Vagina (tissue), 2 donors: ENCODE measurements at places on chromosomes 13 and 19.

DNA sequence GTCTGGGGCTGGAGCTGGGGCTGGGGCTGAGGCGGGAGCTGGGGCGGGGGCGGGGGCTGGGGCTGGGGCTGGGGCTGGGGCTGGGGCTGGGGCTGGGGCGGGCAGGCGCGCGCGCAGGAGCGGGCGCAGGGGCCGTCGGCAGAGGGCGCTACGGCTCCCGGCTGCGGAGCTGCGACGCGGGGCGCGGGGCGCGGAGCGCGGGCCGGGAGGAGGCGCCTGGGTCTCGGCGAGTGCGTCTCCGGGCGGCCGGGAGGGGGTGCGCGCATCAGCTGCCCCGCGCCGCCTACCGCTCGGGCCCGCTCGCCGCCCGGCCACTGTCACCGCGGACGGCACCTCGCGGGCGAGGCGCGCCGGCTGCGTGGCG lies 422 bp upstream of the MTUS2 start:
- no peak for DNase-seq

- DNase-seq = no peak
Observed at GRCh38 chr19:33089010-33089409, 8.0 kb downstream of the GPATCH1 start.

DNA sequence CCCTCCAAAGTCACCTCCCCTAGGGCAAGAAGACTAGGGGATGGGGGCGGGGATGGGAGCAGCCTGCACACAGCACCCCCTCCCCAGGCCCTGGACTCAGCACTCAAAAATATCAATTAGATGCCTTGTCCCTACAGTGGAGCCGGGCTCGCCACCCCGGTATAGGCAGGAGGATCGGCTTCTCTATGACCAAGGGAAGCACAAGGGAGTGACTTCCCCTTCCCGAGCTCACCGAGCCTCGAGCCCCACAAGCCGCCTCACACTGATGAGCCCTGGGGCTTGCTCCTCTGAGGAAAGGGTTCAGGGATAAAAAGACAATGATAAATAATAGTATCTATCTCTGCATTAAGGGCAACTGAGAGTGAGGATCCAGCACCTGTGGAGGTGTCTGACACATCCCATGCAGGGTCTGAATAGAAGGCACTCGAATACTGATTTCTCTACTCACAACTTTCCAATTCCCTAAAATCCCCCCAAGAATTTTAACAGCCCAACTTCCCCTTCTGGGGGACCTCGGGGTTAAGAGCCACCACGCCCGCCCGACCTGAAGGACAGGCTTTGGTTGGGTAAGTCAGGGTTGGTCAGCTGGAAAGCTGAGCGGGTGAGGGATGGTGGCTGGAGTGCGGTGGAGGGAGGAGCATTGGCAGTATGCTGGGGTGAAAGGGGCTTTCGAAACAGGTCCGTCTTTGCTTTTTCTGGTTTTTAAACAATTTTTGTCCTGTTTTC lies 51.3 kb downstream of the STK24 start:
- DNase-seq = no peak

DNA sequence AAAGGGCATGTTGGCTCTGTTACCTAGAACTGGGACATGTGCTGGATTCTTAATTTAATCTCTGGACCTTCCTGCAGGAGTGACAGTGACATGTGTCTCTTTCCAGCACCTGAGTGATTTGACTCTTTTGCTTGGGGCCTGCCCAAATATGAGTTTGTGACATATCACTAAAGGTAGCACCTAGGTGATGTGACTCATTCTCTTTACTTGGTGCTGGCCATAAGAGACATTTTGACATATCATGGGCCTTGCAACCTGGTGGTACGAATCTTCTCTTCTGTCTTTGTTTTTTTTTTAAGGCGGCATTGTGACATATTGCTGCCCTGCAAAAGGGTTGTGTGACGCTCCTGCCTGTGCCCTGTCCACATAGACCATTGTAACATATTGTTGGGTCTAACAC lies 65.9 kb upstream of the ZNF43 start:
- no peak for DNase-seq

DNA sequence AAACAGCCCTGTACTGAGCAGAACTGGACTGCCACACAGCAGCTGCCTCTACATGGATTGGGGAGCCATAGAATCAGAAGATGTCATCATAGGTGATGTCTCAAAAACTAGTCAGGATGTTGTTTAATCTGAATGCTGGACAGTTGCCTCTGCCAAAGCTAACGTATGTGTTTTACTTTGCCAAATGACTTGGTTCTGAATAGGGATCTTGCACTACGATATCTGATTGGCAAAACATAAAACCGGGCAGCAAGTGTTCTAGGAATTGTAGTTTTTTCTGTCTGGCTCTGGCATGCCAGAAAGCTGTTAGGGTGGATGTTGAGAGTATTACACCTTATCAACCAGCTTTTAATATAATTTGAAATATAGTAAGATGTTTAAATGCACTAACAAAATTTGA lies 645.9 kb downstream of the GPC5 start:
- DNase-seq = no peak

- DNase-seq = no peak
Observed at GRCh38 chr19:4267101-4267900, 11.8 kb upstream of the SHD start.

GRCh38 chr13:24861617-24862362 lies 97.8 kb downstream of the RNF17 start:
- no peak for DNase-seq

GRCh38 chr13:48797127-48797526 lies 143.4 kb downstream of the CYSLTR2 start:
- DNase-seq = no peak

GRCh38 chr19:51185868-51186215 lies 39.0 kb upstream of the CD33 start:
- no peak for DNase-seq

DNA sequence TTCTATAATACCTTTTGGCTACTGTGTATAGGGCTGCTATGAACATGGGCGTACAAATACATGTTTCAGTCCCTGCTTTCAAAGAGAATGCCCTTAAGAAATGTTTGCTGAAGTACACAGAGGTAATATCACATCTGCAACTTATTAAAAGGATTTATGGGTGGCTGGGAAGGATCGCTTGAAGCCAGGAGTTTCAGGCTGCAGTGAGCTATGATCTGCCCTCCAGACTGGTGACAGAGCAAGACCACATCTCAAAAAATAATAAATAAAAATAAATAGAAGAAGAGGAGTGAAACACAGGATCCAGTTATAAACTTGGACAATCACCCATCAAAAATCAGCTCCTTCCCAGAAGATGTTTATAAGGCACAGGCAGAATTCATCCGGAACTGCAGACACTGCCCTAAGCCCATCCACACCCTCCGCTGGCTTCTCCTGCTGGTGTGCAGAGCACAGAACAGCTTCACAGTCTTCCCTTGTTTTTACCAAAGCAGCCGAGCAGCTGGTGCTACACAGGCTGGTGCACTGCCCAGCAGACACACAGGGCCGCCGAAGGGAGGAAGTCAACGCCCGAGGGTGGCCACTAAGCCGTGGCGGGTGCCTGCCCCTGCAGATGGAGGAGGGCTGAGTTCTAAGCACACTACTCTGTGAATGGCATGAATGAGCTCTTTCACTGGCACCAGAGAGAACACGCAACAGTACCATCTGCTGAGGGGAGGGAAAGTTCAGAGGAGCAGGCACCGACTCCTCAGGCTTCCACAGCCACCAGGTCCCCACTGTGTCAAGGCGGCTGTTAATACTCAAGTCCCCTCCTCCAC lies 44.0 kb downstream of the BRD4 start:
- DNase-seq = no peak

DNA sequence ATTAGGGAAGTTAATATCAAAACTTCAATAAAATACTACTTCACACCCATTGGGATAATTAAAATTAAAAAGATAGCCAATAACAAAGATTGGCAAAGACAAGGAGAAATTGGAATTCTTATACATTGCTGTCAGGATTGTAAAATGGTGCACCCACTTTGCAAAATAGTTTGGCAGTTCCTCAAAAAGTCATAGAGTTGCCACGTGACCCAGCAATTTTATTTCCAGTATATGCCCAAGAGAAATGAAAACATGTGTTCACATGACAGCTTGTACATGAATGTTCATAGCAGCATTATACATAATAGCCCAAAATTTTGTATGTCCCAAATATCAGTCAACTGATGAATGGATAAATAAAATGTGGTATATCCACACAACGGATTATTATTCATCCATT lies 3.3 kb downstream of the MBD3L1 start:
- no peak for DNase-seq

- no peak for DNase-seq
Observed at GRCh38 chr13:45353895-45354294, 12.9 kb upstream of the TPT1 start.
